ENCODE measurements at places on chromosomes 13 and 19.

- DNase-seq: no peak
Observed at GRCh38 chr19:10152100-10152499, 32.4 kb upstream of the EIF3G start.

GRCh38 chr13:78102121-78102677 lies 183.6 kb upstream of the EDNRB start:
- DNase-seq: peak; percentile 84

GRCh38 chr19:45676851-45677263 lies 8.8 kb downstream of the GIPR start:
- no peak for DNase-seq

- DNase-seq: peak; percentile 93
Observed at GRCh38 chr19:4374498-4375163, 25.7 kb downstream of the SH3GL1 start.

- DNase-seq: no peak
Observed at GRCh38 chr13:77042566-77043177, 15.7 kb upstream of the FBXL3 start.

DNA sequence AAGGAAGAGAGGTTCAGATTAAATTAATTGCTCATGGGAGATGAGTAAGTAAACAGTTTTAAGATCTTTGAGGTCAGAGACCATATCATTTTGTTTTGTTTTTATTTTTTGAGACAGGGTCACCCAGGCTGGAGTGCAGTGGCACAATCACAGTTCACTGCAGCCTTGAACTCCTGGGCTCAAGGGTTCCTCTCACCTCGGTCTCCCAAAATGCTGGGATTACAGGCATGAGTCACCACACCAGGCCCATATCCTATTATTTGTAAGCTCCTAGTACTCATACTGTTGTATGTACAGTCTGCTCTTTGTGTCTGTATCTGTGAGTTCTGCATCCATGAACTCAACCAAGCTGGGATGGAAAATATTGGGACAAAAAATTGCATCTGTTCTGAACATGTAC lies 6.0 kb upstream of the RASL11A start:
- no peak for DNase-seq

- no peak for DNase-seq
Observed at GRCh38 chr13:26307701-26308100, 53.8 kb downstream of the CDK8 start.

DNA sequence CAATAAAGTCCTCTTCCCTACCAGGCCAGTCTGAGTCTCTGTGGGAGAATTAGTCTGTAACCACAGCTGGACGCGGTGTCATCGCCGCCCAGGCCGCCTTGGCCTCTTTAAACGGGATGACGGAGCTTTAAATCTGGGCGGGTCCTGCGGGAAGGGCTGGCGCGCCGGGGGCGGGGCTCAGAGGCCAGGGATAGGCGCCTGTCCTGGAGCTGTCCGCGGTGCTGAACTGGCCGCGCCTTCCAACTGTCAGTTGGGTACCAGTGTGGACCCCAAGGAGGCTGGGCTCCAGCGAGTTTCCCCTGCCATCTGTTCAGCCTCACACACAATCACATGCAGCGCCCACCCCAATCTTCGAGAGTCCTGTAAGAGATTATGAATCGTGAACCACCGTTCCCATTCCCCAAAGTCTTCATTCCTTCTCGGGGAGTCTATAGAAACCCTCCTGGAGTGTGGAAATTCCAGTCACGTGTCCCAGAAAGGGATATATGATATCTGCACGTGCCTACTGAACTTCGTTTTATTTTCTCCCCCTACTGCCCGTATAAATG lies 11.5 kb downstream of the APLP1 start:
- peak; percentile 88 for DNase-seq

DNA sequence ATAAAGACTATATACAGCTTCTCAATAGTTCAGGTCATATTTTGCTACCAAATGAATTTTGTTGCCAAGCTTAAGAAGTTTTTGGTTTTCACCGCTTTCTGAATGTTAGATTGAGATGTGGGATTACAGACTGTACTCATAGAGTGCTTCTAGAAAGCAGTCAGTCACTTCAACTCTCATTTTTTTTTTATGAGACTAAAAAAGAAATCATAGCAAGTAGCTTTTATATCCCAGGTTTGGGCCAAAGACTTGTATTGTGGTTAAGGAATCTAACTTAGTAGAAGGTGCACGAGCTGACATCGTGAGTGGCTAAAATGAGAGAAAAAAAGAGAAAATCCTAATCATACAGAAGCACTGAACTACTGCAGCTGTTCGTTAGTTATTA lies 2.2 kb upstream of the USPL1 start:
- no peak for DNase-seq

DNA sequence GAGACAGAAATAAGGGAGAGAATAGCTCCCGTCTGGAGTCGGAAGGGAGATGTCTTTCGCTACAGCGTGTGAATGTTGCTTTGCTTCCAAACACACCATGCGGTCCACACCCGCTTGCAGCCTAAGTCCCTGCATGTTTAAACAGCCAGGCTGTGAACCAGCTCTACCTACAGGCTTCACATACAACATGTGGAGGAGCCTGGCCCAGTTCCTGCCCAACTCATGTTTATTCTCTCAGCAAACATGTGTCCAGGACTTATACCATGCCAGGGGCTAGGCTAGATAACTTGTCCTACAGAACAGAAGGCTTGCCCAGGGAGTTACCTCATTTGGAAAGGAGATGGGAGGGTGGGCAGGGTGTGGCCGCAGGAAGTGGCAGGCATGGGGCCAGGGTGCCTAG lies 181.5 kb downstream of the FOXO1 start:
- DNase-seq: no peak

GRCh38 chr13:75481176-75482069 lies 546 bp downstream of the TBC1D4 start:
- no peak for DNase-seq

DNA sequence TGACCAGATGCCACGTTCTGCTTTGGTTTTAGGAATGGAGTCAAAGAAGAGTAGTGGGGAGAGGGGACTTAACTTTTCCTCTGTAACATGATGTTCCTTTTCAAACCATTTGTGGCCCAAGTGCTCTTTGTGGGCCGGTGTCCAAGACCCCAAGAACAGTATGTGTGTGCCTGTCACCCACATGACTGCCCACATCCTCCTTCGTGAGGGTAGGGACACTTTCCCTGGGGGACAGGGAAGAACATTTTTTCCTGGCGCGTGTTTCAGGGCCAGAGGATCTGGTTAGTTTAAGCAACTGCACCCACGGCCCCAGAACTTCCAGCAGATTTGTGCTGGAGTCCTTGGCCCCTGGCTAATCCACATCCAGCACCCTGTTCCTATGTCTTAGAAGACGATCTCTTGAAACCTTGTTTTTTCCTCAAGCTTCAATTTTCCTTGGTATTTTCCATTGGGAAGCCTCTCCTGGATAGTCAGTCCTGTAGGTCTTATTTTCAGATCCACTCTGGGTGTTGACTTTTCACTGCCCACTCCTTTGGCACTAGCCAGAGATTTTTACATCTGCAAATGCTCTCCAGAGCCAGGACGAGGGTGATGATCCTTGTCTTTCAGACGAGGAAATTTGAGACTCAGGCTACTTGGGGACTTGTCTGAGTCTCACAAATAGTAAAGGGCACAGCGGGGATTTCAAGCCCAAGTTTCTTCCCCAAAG lies 10.8 kb upstream of the CCDC97 start:
- DNase-seq: peak; percentile 28

DNA sequence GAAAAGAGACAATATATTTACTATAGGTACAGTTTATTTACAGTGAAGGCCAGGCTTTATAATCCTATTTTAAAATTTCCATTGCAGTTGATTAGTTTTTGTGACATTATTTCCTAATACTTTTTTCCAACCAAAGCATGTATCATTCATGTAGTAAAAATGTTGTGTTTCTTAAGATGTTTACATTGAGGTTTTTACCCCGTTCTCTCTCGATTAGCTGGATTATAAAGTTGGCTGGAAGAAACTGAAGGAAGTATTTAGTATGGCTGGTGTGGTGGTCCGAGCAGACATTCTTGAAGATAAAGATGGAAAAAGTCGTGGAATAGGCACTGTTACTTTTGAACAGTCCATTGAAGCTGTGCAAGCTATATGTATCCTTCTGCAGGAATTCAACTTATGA lies 21.2 kb downstream of the HNRNPM start:
- no peak for DNase-seq

- no peak for DNase-seq
Observed at GRCh38 chr13:69226427-69226826, 881.2 kb upstream of the ATXN8OS start.

DNA sequence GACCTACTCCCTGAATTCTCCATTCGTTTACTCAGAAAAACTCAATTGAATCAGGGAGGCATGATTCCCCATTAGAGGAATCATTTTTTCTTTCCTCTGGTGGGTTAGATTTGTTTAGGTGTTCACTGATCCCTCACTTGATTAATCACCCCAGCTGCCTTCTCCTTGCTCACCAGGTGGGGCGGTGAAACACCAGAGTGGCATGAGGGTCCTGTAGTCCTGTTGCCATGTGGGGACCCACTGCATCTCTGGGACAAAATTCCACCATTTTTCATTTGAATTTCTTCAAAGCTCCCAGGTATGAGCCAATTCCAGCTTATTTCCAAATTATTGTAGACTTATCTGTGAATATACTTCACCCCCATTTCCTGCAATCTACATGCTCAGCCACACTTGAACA lies 462.7 kb upstream of the ZNF507 start:
- no peak for DNase-seq

GRCh38 chr13:75016225-75016624 lies 465.7 kb downstream of the TBC1D4 start:
- DNase-seq: no peak

Data from AG10803 (cell line).